ENCODE measurements at places on chromosomes 5 and 9. TPM values are rescaled to one million over a fixed set of nuclear protein-coding genes. Genes with fewer than 3 reads are reported as not detected.

OSTF1 gene
- total RNA-seq, result 25.7 TPM

C9orf153 gene
- 0.15 TPM for total RNA-seq

PCDHA9 gene
- total RNA-seq, result not detected

DNA sequence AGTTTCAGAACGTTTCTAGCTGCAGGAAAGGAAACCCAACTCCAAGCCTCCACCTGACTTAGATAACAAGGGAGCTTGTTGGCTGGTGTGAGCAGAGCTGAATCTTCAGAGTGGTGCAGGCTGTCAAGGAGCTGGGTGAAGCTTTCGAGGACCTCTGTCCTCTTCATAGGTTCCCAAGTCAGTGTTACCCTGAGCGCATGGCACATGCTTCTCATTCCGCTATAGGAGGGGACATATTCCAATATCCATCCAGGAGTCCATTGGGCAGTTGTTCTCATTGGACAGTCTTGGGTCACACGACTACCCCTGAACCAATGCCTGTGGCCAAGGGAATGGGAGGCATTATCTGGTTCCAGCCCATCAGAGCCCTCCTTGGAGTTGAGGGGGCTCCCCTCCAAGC, 50.3 kb downstream of the DUSP1 start:
- DNase-seq, result no peak

PTGS1 gene
- 2.0 TPM for total RNA-seq

DNA sequence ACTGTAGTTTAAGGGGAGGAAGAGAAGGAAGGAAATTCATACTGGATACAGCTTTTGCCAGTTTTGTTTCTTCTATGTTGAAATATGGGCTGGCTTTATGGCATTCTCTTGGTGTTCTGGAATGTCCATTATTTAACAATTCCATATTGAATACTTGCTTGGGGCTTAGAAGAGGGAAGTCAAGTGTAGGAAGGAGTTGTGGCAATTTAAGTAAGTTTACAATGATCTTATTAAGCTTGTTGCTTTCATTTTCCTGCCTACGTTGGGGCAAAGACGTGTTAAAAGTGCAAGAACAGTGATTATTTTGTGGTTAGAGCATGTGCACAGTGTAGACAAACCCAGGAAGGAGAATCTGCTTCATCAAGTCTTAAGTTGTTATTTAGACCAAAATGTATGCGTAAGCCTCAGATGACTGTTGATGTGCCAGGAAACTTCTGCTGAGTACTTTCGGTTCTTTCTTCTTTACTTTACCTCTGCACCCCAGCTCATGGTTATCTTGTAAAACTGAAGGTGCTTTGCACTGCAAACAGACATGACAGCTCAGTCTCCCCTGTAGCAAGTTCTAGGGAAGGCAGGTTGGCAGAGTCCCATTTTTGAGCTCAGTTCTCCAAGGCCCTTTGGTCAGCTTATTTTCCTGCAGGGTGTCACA, 75.8 kb downstream of the F2RL2 start:
- no peak for DNase-seq

GRCh38 chr5:142817949-142818431, 47.8 kb downstream of the ARHGAP26 start:
- peak; percentile 73 for DNase-seq

GRCh38 chr5:1141834-1142233, 30.0 kb upstream of the SLC12A7 start:
- DNase-seq, result no peak

GAPT gene
- total RNA-seq, result 0.08 TPM

SNAPC3 gene
- total RNA-seq, result 12.9 TPM

DNA sequence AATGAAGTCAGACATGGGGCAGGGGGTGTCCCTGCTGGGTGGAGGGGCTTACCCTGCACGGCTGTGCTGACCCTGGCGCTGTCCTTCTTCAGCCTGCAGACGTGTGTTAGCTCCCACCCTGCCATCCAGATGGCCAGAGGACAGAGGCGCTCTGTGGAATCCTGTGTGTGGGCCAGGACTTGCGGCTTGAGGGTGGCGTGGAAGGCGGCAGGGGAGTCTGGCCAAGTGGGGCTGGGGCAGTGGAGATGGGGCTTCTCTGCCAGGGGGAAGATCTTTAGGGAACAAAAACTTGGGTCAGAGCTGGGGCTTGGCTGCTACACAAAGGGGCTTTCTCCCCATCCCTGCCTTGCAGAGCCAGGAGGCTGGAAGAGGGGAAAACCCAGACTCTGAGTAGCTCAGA, 46.5 kb upstream of the SYNPO start:
- DNase-seq, result no peak

GRCh38 chr5:112886975-112887374, 25.9 kb downstream of the SRP19 start:
- no peak for DNase-seq

PCDHGA4 gene
- total RNA-seq, result 0.53 TPM

DNA sequence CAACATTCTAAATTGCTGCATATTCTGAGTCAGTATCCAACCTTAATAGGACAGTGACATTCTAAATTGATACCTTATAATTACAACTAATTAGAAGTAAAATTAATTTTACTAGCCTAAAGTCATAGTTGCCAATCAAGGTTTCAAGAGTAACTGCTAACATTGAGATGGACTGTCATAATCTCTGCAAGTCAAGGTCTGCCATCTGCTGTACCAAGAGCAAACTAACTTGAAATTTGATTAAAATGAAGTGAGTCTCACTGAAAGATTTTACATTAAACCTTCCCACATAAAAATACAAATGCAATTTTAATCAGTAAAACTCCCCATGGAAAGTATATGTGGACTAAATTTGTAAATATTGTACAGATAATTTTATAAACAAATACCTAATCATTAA, 235.3 kb downstream of the PRDM9 start:
- DNase-seq, result no peak

GRCh38 chr5:39228596-39228995, 9.2 kb upstream of the FYB1 start:
- no peak for DNase-seq

GRCh38 chr5:157350939-157351801, 85.2 kb downstream of the CYFIP2 start:
- DNase-seq, result no peak

GPR150 gene
- 0.23 TPM for total RNA-seq

DNA sequence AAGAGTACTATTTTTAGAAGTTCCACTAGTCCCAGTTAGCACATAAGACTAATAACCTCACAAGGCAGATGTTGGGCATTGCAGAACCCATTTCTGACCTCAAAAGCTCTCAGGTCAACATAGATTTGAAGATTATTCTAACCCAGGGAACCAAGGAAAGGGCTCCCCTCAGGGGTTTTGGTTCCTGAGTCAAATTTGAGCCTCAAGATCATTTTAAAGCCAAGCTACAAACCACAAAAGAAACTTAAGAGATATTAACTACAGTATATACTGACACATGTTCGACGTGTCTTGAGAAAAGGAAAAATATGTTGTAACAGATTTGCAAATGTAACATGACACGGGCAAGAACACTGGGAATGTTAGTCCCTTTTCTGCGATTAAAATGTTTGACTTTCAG, 88.6 kb downstream of the GNAQ start:
- no peak for DNase-seq

- DNase-seq, result no peak
Measured at GRCh38 chr9:76756268-76756640, 8.0 kb upstream of the PCA3 start.

DNA sequence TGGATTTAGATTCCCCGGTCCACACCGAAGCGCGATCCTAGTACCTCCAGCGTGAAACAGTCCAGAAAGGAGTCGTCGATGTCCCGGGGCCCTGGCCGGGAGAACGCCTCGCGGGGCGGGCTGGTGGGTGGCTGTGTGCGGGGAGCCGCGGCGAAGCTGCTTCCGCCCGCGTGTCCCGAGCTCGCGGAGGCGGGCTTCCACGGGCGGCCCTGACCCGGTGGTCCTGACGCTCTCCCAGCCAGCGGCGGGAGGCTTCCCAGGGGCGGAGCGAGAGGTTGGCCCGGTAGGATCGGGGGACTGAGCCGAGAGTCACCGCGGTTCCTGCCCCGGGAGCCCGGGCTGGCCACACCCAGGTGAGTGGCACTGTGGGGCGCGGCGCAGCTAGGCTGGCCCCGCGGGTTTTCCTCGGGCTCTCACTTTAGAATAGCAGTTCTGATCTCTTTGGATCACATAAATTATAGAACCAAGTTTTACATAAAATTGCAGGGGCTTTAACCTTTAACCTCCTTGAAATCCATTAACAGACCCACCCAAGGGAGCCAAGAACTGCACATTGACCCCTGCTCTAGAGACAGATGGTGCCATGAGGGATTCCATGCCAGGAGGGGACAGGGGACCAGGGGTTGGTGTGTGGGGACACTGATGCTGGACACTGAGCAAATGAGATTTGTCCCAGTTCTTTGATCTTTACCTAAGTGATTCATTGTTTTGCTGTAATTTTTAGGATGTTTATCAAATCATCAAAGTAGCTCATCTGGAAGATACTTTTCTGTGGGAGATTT, 29.2 kb upstream of the IL31RA start:
- DNase-seq, result no peak

ANKRD20A1 gene
- total RNA-seq, result 0.48 TPM

GRCh38 chr5:60369391-60369790, 330.6 kb downstream of the DEPDC1B start:
- no peak for DNase-seq

DNA sequence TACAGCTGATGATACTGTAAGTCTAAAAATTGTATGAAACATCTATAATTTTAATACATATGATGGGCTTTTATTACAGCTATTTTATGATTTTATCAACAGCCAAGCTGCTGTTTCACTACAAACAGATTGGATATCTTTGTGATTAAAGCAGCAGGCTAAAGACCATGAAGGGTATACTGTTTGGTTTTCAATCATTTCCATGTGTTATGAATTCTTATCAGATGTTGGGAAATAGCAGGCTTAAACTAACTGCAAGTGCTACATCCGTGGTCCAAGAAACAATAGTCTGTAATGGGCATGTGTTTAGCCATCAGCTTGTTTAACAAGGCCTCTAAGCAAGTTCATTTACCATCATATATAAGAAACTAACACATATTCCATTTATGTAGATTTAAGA, 107.5 kb downstream of the CWC27 start:
- DNase-seq, result no peak
